ENCODE measurements at places on chromosomes 1 and 21. TPM values are rescaled to one million over a fixed set of nuclear protein-coding genes. Genes with fewer than 3 reads are reported as not detected.

DNA sequence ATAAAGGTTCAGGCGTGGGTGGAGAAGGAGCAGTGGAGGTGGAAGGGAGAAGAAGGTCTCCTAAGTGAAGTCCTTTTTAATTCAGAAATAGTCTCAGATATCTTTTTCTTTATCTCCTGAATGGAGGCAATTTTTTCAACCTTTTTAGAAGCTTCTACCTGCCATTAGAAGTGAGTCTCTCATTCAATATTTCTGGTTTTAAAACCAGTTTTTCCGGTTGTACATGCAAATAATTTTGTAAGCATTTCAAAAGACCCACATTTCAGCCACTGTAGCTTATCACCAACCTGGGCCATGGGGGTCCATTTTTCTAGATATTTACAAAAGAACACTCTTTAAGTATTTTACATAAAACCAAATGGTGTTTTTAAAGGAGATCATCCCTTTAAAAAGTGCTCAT is 1280.2 kb downstream of the NCAM2 start:
- H3K4me3 ChIP-seq, result no peak overlapping the region
- no peaks in the 10 kb centered on the region for H3K4me1 ChIP-seq
- no peak overlapping the region for H3K27ac ChIP-seq

DNA sequence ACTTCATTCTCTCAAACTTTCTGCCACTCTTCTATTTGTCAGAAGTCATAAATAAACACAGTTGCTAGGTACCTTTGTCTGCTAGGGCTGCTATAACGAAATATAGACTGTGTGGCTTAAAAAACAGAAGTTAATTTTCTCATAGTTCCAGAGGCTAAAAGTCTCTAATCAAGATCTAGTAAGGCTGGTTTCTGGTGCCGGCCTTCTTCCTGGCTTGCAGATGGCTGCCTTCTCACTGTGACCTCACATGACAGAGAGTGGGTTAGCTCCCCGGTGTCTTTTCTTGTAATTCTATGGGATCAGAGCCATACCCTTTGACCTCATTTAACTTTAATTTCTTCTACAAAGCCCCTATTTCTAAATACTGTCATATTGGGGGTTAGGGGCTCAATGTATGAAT is 5.9 kb downstream of the PDC start:
- no peak overlapping the region for H3K4me3 ChIP-seq
- H3K4me1 ChIP-seq, result no peaks in the 10 kb centered on the region
- no peak overlapping the region for H3K27ac ChIP-seq
- no peaks in the 10 kb centered on the region for H3K27me3 ChIP-seq
- DNase-seq, result no peak

KRTAP13-2 gene
- total RNA-seq, result not detected

- peaks cover 11% of the 10 kb centered on the region for H3K4me1 ChIP-seq
- H3K36me3 ChIP-seq, result peaks cover 5% of the 10 kb centered on the region
- H3K27me3 ChIP-seq, result no peaks in the 10 kb centered on the region
- peak overlapping the region; percentile 44 for H3K4me3 ChIP-seq
- DNase-seq, result no peak
Measured at GRCh38 chr1:89855413-89856123, 34.7 kb downstream of the LRRC8D start.

RCC2 gene
- total RNA-seq, result 132 TPM

DNA sequence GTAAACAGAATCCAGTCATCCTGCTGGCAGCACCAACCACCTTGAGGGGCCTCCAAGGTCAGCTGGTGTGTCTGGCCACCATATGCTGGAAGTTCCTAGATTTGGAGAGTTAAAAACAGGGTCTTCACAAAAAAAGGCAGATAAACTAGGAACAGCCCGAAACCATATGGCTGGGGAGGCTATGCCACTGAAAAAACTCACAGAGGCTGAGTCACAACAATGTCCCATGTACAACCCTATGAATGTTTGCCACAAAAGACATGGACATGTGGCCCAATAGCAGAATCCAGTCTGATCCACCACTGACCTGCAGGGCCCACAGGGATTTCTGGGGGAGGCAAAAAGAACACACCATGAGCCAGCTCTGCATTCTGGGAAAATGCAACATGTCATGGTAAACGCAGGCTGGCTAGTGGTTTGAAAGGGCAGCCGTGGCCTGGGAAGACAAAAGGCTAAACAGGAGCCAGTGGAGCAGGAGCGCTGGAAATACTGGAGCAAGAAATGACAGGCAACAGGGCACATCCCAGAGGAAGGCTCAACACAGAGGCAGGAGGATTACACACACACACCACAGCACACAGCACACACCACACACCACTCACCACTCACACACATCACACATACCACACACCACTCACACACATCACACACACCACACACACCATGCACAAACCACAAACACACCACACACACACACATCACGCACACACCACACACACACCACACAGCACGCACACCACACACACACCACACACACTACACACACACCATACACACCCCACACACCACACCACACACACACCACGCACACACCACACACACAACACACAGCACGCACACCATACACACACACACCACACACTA is 55.4 kb downstream of the HSF2BP start:
- no peaks in the 10 kb centered on the region for H3K27me3 ChIP-seq
- H3K36me3 ChIP-seq, result no peaks in the 10 kb centered on the region
- DNase-seq, result no peak
- no peak overlapping the region for H3K27ac ChIP-seq
- H3K4me1 ChIP-seq, result peaks cover 9% of the 10 kb centered on the region
- no peak overlapping the region for H3K4me3 ChIP-seq

DNA sequence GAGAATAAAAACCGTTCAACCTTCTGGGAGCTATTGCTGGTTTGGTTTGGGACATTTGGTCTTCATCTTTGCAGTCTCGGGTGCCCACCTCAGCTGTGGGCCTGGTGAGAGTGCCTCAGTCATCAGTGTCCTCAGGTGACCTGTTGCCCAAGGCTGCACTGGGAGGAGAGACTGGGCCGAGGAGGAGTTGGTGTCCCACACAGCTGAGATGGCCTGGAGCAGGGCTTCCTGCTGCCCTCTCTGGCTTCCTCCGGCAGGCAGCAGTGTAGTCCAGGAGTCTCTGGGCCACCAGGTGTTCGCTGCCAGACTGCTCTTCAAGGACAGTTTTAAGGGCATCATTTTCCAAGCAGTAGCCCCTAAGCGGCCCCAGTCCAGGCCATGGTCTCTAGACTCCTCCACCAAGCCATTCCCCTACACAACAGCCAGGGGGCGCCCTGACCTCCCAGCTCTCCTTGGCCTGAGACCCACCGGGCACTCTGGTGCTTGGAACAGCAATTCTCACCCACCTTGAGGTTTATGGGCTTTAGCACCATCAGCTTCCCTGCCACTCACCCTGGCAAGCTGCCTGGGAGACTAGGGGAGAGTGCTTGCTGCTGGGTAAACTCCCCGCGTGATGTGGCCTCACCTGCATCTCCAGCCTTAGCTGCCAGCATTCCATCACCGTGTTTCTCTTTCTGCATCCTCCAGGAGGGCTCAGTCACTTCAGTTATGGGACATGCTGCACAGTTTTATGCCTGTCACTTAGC is 9.1 kb upstream of the SYTL1 start:
- H3K4me3 ChIP-seq, result no peak overlapping the region
- peak; percentile 68 for DNase-seq
- H3K27me3 ChIP-seq, result no peaks in the 10 kb centered on the region
- H3K36me3 ChIP-seq, result peaks cover 32% of the 10 kb centered on the region
- H3K4me1 ChIP-seq, result peaks cover 26% of the 10 kb centered on the region
- H3K27ac ChIP-seq, result no peak overlapping the region

DNA sequence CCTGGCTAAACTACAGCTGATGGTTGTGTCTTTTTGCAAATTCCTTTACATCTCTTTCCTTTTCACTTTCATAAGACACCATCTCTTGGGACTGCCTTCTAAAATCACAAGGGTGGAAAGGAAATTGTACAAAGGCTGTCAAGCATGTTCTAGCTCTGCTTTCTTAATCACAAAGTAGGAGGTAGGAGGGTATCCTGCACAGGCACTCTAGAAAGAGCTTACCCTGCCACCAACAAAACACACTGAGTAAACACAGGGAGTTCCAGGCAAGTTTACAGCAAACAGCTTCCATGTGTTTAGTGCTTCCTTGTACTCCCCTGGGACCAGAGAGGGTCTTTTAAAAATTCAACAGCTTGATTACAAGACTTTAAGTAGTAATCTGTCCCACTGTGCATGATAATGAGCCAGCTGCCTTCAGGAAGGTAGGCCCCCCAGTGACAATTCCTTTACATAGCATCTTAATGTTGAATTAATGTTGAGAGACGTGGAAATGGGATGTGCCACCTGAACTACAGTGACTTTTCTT is 2.4 kb downstream of the PLPP3 start:
- H3K4me1 ChIP-seq, result no peaks in the 10 kb centered on the region
- H3K27ac ChIP-seq, result no peak overlapping the region
- no peak overlapping the region for H3K4me3 ChIP-seq
- no peaks in the 10 kb centered on the region for H3K36me3 ChIP-seq
- DNase-seq, result no peak
- H3K27me3 ChIP-seq, result peaks cover 46% of the 10 kb centered on the region

CBR3 gene
- 13.3 TPM for total RNA-seq

GRCh38 chr1:69711190-69711930 is 143.6 kb downstream of the LRRC7 start:
- H3K4me1 ChIP-seq, result no peaks in the 10 kb centered on the region
- no peak overlapping the region for H3K4me3 ChIP-seq
- H3K36me3 ChIP-seq, result no peaks in the 10 kb centered on the region
- H3K27me3 ChIP-seq, result no peaks in the 10 kb centered on the region
- H3K27ac ChIP-seq, result no peak overlapping the region

GRCh38 chr1:61842863-61843514 is 100.7 kb downstream of the PATJ start:
- H3K36me3 ChIP-seq, result no peaks in the 10 kb centered on the region
- no peak overlapping the region for H3K4me3 ChIP-seq
- H3K4me1 ChIP-seq, result no peaks in the 10 kb centered on the region
- no peaks in the 10 kb centered on the region for H3K27me3 ChIP-seq
- peak; percentile 21 for DNase-seq

- H3K27ac ChIP-seq, result no peak overlapping the region
- H3K36me3 ChIP-seq, result no peaks in the 10 kb centered on the region
- no peak overlapping the region for H3K4me3 ChIP-seq
- DNase-seq, result no peak
Measured at GRCh38 chr1:109658533-109659042, 2.7 kb downstream of the GSTM4 start.

TMPRSS2 gene
- total RNA-seq, result not detected

RNF186 gene
- total RNA-seq, result not detected

APCS gene
- not detected for total RNA-seq

OR6K3 gene
- not detected for total RNA-seq

CDKN2C gene
- total RNA-seq, result 14.4 TPM

CLIC6 gene
- 0.10 TPM for total RNA-seq

CR1 gene
- not detected for total RNA-seq

- H3K4me1 ChIP-seq, result peaks cover 38% of the 10 kb centered on the region
- H3K27me3 ChIP-seq, result no peaks in the 10 kb centered on the region
- peaks cover 2% of the 10 kb centered on the region for H3K36me3 ChIP-seq
- H3K27ac ChIP-seq, result no peak overlapping the region
- no peak overlapping the region for H3K4me3 ChIP-seq
- no peak for DNase-seq
Measured at GRCh38 chr1:18922319-18922726, 20.0 kb upstream of the ALDH4A1 start.

- peak overlapping the region; percentile 98 for H3K27ac ChIP-seq
- no peaks in the 10 kb centered on the region for H3K27me3 ChIP-seq
- no peak for DNase-seq
- H3K36me3 ChIP-seq, result no peaks in the 10 kb centered on the region
- peaks cover 45% of the 10 kb centered on the region for H3K4me1 ChIP-seq
Measured at GRCh38 chr1:91805311-91805801, 80.6 kb downstream of the TGFBR3 start.

- H3K4me3 ChIP-seq, result no peak overlapping the region
- H3K27ac ChIP-seq, result no peak overlapping the region
- H3K4me1 ChIP-seq, result peaks cover 10% of the 10 kb centered on the region
- no peaks in the 10 kb centered on the region for H3K36me3 ChIP-seq
- DNase-seq, result no peak
- H3K27me3 ChIP-seq, result no peaks in the 10 kb centered on the region
Measured at GRCh38 chr1:223087291-223088255, 55.5 kb downstream of the TLR5 start.

DNA sequence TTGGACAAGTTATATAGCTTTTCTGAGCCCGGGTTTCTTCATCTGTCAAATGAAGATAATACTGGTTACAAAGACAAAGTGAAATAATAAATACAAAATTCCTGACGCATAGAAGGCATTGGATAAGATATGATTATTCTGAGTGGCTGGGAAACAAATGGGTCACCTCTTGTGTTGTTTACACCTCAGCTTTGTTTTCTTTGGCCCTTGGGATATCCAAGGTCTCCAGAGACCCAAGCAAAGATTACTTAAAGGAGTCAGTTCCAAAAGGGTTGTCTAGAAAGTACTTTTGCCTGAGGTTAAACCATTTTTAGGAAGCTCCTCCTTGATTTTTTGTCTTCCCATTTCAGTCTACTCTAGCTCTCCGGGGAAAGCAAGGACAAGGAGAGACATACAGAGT is 9.7 kb downstream of the KHDRBS1 start:
- no peak for DNase-seq
- H3K4me1 ChIP-seq, result peaks cover 45% of the 10 kb centered on the region
- H3K27me3 ChIP-seq, result no peaks in the 10 kb centered on the region
- peaks cover 16% of the 10 kb centered on the region for H3K36me3 ChIP-seq
- H3K4me3 ChIP-seq, result no peak overlapping the region

DNA sequence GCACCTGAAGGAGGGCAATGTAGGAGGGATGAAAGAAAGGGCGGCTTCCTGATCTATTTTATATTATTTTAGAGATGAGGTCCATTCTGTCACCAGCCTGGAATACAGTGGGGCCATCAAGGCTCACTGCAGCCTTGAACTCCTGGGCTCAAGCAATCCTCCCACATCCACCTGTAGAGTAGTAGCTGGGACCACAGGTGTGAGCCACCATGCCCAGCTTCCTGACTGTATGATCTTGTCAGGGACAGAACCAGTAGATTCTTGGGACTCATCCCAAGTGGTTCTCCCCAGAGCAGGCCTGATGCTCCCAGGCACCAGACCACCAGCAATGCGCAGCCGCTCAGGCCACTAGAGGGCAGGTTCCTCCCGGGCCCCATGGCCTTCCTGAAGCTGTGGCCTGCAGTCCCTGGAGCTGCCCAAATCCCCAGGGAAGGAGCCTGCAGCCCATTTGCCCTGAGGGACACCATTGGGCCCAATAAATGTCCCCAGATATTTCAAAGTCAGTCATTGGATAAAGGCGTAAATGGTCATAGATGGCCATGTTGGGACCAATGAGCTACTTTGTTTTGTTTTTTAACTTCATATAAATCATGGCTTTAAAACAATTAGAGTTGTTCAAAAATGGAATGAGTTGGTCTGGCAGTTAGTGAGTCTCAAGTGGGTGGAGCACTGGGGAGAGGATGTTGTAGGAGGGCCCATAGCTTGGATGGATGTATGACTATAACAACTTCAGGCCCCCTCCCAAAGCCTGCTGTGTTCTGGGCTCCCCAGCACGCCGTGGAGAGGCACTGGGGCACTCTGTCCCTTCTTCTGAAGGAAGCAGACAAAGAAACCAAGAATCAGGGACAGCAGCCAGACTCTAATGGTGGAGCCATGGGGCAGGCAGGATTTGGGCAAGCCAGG is 44.7 kb upstream of the GOLT1A start:
- H3K4me3 ChIP-seq, result no peak overlapping the region
- DNase-seq, result peak; percentile 62
- H3K27ac ChIP-seq, result no peak overlapping the region
- H3K36me3 ChIP-seq, result no peaks in the 10 kb centered on the region
- no peaks in the 10 kb centered on the region for H3K27me3 ChIP-seq

DTL gene
- 106 TPM for total RNA-seq

OLFML3 gene
- total RNA-seq, result 0.10 TPM

- H3K4me1 ChIP-seq, result peaks cover 88% of the 10 kb centered on the region
- DNase-seq, result peak; percentile 94
- H3K27ac ChIP-seq, result peak overlapping the region; percentile 83
- no peaks in the 10 kb centered on the region for H3K27me3 ChIP-seq
- H3K36me3 ChIP-seq, result no peaks in the 10 kb centered on the region
Measured at GRCh38 chr1:41666981-41667631, 182.6 kb upstream of the EDN2 start.

Measured in activated naive CD4-positive, alpha-beta T cell treated with anti-CD3 and anti-CD28 coated beads for 36 hours (primary cell).